Articular chondrocyte of knee joint (primary cell): ENCODE measurements at places on chromosomes 11 and 22. TPM values are rescaled to one million over a fixed set of nuclear protein-coding genes. Genes with fewer than 3 reads are reported as not detected.

Gene MEI1
- total RNA-seq, result 2.5 and 3.2 TPM in 2 replicates

Gene SUN2
- 69.3 and 82.7 TPM in 2 replicates for total RNA-seq

Gene TMPRSS13
- total RNA-seq, result not detected in 2 replicates

Gene BRSK2
- total RNA-seq, result under 0.01 TPM in 1 of 2 replicates, not detected in the other

Gene CSNK2A3
- total RNA-seq, result 2.7 and 5.1 TPM in 2 replicates

Gene SLC16A8
- total RNA-seq, result under 0.01 and 0.26 TPM in 2 replicates

Gene CYB5R2
- total RNA-seq, result 29.0 and 30.1 TPM in 2 replicates

Gene ZNRF3
- total RNA-seq, result 4.2 and 4.9 TPM in 2 replicates

Gene OR5AL1
- total RNA-seq, result not detected in 2 replicates

Gene MAPK1
- 62.1 and 76.5 TPM in 2 replicates for total RNA-seq

Gene PLEKHB1
- 0.97 and 1.2 TPM in 2 replicates for total RNA-seq

Gene KIAA1671
- 12.8 and 17.4 TPM in 2 replicates for total RNA-seq

Gene TBX10
- not detected in 2 replicates for total RNA-seq

Gene MMP8
- 0.22 TPM in 1 of 2 replicates, not detected in the other for total RNA-seq

Gene KDM4D
- 1.0 and 1.1 TPM in 2 replicates for total RNA-seq

Gene OR6T1
- not detected in 2 replicates for total RNA-seq

Gene LRRN4CL
- total RNA-seq, result 20.1 and 20.6 TPM in 2 replicates

Gene TMEM191C
- total RNA-seq, result 0.13 and 0.32 TPM in 2 replicates

Gene MS4A2
- total RNA-seq, result not detected in 2 replicates

Gene PHOX2A
- total RNA-seq, result not detected in 2 replicates

Gene USP2
- 0.65 and 1.5 TPM in 2 replicates for total RNA-seq

Gene CARD18
- not detected in 2 replicates for total RNA-seq

Gene CERK
- total RNA-seq, result 34.9 and 36.4 TPM in 2 replicates

Gene UBQLN3
- 0.11 and 0.13 TPM in 2 replicates for total RNA-seq

Gene OR8D1
- not detected in 2 replicates for total RNA-seq

Gene CHCHD10
- 3.9 and 6.5 TPM in 2 replicates for total RNA-seq

Gene RPUSD4
- 27.6 and 35.7 TPM in 2 replicates for total RNA-seq

Gene CHADL
- total RNA-seq, result 0.78 and 1.5 TPM in 2 replicates

Gene FAT3
- total RNA-seq, result 13.9 and 14.6 TPM in 2 replicates

Gene TEF
- 9.5 and 10.6 TPM in 2 replicates for total RNA-seq

Gene PIWIL4
- 4.4 and 6.8 TPM in 2 replicates for total RNA-seq

Gene GLYAT
- total RNA-seq, result not detected in 2 replicates

Gene APOL6
- total RNA-seq, result 55.9 and 75.7 TPM in 2 replicates

Gene CHRM4
- 0.22 TPM in 1 of 2 replicates, not detected in the other for total RNA-seq

Gene APOL5
- not detected in 2 replicates for total RNA-seq

Gene OR4C11
- total RNA-seq, result not detected in 2 replicates

Gene MFRP
- total RNA-seq, result 0.11 TPM in 1 of 2 replicates, not detected in the other

Gene OR51B5
- total RNA-seq, result 0.11 and 0.26 TPM in 2 replicates

Gene ACR
- total RNA-seq, result not detected in 2 replicates
